Fibroblast of lung (primary cell): ENCODE measurements at places on chromosomes 3 and 15. TPM values are rescaled to one million over a fixed set of nuclear protein-coding genes. Genes with fewer than 3 reads are reported as not detected.
A peak's percentile ranks its signal among the peaks of the same experiment; 100 is the strongest.

NOX5 gene
- total RNA-seq = under 0.01 and 0.33 TPM in 2 replicates

IGSF10 gene
- 45.9 and 55.0 TPM in 2 replicates for total RNA-seq

UCN2 gene
- 0.26 and 0.66 TPM in 2 replicates for total RNA-seq

ACAN gene
- under 0.01 TPM in 2 replicates for total RNA-seq

GPR156 gene
- total RNA-seq = under 0.01 and 0.33 TPM in 2 replicates

SPINK8 gene
- total RNA-seq = not detected in 2 replicates

SOX2 gene
- total RNA-seq = not detected in 2 replicates

SCN5A gene
- 0.50 and 0.77 TPM in 2 replicates for total RNA-seq

DNA sequence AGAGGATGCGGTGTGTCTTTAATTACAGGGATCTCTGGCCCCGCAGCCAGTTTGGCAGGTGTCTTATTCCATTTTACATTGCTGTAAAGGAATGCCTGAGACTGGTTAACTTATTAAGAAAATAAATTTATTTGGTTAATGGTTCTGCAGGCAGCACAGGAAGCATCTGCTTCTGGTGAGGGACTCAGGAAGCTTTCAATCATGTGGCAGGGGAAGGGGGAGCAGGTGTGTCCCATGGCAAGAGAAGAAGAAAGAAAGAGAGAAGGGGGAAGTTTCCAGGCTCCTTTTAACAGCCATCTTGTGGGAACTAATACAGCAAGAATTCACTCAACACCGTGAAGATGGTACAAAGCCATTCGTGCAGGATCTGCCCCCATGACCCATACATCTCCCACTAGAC, 128.0 kb upstream of the CRBN start:
- no peak overlapping the region for H3K27ac ChIP-seq
- H3K27me3 ChIP-seq = no peaks in the 10 kb centered on the region
- no peak overlapping the region for H3K4me3 ChIP-seq
- DNase-seq = no peak
- no peaks in the 10 kb centered on the region for H3K36me3 ChIP-seq
- no peaks in the 10 kb centered on the region for H3K4me1 ChIP-seq

GRCh38 chr15:36557364-36557763, 22.1 kb upstream of the CDIN1 start:
- H3K4me3 ChIP-seq = no peak overlapping the region
- H3K27me3 ChIP-seq = no peaks in the 10 kb centered on the region
- H3K4me1 ChIP-seq = no peaks in the 10 kb centered on the region

DNA sequence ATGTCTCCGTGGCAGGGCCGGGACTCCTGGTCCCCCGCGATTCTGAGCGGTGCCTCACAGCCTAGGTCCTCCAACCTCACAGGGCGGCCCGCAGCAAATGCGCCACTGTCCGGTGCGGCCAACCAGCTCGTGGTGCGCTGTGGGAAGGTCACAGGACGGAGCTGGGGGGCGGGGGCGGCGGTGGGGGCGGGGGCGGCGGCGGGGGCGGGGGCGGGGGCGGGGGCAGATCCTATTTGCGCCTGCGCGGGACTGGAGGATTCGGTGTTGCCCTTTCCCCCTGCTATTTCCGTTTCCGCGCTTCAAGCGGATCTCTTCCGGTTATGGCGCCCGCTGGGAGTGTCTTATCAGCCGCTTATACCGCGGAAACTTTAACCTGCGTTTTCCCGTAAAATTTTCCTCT, 106.7 kb upstream of the SNRPN start:
- H3K36me3 ChIP-seq = no peaks in the 10 kb centered on the region
- H3K4me1 ChIP-seq = no peaks in the 10 kb centered on the region
- H3K27ac ChIP-seq = no peak overlapping the region
- H3K27me3 ChIP-seq = no peaks in the 10 kb centered on the region
- peak overlapping the region; percentile 51 for H3K4me3 ChIP-seq

- H3K27ac ChIP-seq = no peak overlapping the region
- H3K27me3 ChIP-seq = no peaks in the 10 kb centered on the region
- no peak for DNase-seq
- H3K4me1 ChIP-seq = peaks cover 11% of the 10 kb centered on the region
Observed at GRCh38 chr3:129827765-129828164, 65.7 kb downstream of the TMCC1 start.

- peak; percentile 100 for DNase-seq
- H3K4me1 ChIP-seq = peaks cover 2% of the 10 kb centered on the region
- no peaks in the 10 kb centered on the region for H3K36me3 ChIP-seq
- H3K27me3 ChIP-seq = no peaks in the 10 kb centered on the region
Observed at GRCh38 chr15:97960364-97961066, at the start of gene ARRDC4. ARRDC4 (plus strand) TSS chr15:97960703; CDS start chr15:97960862, 159 bp downstream.

DNA sequence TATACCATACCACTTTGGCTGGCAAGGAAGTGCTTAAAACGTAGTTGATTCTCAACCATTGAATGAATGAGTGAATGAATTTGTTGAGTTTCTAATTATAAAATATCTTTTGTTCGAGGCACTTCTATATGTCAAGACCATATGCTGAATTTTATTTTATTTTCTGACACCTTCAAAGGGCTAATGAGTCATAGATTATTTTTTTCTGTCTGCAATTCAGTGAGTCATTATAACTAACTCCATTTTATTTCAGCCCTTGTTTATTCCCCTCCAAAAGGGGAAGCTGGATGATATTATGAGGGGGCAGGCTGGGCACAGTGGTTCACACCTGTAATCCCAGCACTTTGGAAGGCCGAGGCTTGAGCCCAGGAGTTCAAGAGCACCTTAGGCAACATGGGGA, 142.4 kb downstream of the P2RY1 start:
- H3K36me3 ChIP-seq = no peaks in the 10 kb centered on the region
- peak; percentile 66 for DNase-seq
- no peaks in the 10 kb centered on the region for H3K27me3 ChIP-seq
- no peak overlapping the region for H3K27ac ChIP-seq

GRCh38 chr3:59992578-59992977, 942.8 kb upstream of the CFAP20DC start:
- H3K4me1 ChIP-seq = no peaks in the 10 kb centered on the region
- no peak overlapping the region for H3K27ac ChIP-seq
- no peak for DNase-seq
- H3K36me3 ChIP-seq = no peaks in the 10 kb centered on the region

GRCh38 chr15:84981711-84982300, at the start of gene PDE8A:
PDE8A (plus strand) TSS chr15:84981856; CDS start chr15:84982163, 307 bp downstream.
- H3K4me3 ChIP-seq = peak within 1 kb of the TSS; percentile 75
- peaks cover 7% of the 10 kb centered on the region for H3K4me1 ChIP-seq

GRCh38 chr15:81209635-81210034, 13.0 kb downstream of the IL16 start:
- no peaks in the 10 kb centered on the region for H3K36me3 ChIP-seq
- DNase-seq = no peak
- H3K27me3 ChIP-seq = no peaks in the 10 kb centered on the region
- H3K27ac ChIP-seq = no peak overlapping the region

DNA sequence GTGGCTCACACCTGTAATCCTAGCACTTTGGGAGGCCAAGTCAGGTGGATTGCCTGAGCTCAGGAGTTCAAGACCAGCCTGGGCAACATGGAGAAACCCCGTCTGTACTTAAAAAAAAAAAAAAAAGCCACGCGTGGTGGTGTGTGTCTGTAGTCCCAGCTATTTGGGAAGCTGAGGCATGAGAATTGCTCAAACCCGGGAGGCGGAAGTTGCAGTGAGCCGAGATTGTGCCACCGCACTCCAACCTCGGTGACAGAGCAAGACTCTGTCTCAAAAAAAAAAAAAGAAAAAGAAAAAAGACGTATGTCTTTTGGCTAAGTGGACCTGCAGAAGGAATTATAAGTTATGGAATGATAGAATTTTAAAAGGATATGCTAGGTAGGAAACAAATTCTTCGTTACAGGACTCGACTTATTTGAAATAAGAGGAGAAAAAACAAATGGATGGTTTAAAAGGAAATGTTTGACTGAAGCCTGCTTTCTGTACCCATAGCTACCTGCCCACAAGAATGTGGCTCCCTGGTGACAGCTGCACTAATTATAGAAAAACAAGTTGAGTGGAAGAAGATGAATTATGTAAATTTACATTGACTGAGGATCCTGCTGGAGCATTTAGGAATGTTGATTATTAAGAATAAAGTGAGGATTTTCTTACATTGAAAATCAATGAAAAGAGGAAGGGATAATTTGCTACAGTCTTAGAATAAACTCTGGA, 36.0 kb upstream of the SKIL start:
- H3K4me3 ChIP-seq = no peak overlapping the region
- no peaks in the 10 kb centered on the region for H3K27me3 ChIP-seq
- no peaks in the 10 kb centered on the region for H3K4me1 ChIP-seq
- DNase-seq = no peak
- no peak overlapping the region for H3K27ac ChIP-seq

- H3K4me3 ChIP-seq = no peak overlapping the region
- H3K36me3 ChIP-seq = no peaks in the 10 kb centered on the region
- no peaks in the 10 kb centered on the region for H3K27me3 ChIP-seq
- H3K4me1 ChIP-seq = no peaks in the 10 kb centered on the region
Observed at GRCh38 chr3:178284181-178284580, 252.1 kb upstream of the KCNMB2 start.

GRCh38 chr15:36748366-36749115, 169.1 kb downstream of the CDIN1 start:
- H3K27me3 ChIP-seq = no peaks in the 10 kb centered on the region
- DNase-seq = no peak
- no peaks in the 10 kb centered on the region for H3K36me3 ChIP-seq
- no peak overlapping the region for H3K4me3 ChIP-seq
- no peak overlapping the region for H3K27ac ChIP-seq

DNA sequence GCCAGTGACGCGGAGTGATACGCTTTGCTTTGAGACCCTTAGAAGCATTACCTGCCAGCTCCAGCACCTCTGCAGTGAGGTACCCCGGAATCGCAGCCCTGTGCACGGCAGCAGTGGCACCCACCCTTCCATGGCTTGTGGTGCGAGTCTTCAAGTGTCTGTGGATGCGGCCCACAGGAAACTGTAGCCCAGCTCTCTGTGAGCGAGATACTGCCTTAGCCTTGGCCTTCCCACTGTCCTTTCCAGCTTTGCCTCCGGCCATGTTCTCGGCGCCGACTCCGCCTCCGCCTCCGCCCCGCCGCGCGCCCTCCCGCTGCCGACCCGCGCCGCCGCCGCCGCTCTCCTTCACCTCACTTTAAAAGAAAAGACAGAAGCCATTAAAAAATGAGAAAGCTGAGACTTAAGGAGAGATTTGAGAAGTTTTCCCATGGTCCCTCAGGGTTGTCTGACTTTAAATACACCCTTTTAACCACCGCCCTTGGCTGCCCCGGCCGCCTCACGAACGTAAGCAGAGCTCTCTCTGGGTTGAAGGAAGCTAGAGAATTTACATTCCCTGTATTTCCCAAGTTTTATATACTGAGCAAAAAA, 78.5 kb upstream of the FAM174B start:
- H3K36me3 ChIP-seq = no peaks in the 10 kb centered on the region
- peak overlapping the region; percentile 43 for H3K4me3 ChIP-seq
- H3K27me3 ChIP-seq = no peaks in the 10 kb centered on the region
- no peaks in the 10 kb centered on the region for H3K4me1 ChIP-seq
- H3K27ac ChIP-seq = no peak overlapping the region
- DNase-seq = peak; percentile 59

DNA sequence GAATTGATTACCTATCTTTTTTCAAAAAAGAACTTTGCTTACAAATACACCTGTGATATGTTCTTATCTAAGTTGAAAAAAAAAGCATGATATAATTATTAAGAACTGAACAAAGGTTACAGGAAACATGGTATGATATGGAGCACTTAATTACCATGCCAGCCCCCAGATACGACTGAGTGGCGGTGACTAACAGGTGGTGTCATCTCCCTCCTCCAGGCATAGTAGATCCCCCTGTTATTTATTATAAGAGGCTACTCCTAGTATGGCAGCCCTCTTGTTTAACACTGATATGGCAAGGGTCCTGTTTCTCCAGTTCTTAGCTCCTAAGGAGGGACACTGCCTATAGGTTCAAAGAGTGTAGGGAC, 31.0 kb upstream of the TM4SF4 start:
- no peak for DNase-seq
- H3K4me3 ChIP-seq = no peak overlapping the region
- peak overlapping the region; percentile 58 for H3K27ac ChIP-seq
- H3K27me3 ChIP-seq = no peaks in the 10 kb centered on the region
- no peaks in the 10 kb centered on the region for H3K36me3 ChIP-seq
